Ammon's horn (tissue), 1 donor: ENCODE measurements at places on chromosomes 7 and 10.
A peak's percentile ranks its signal among the peaks of the same experiment; 100 is the strongest.

- no peak for DNase-seq
Measured at GRCh38 chr7:84238596-84238995, 44.0 kb upstream of the SEMA3A start.

DNA sequence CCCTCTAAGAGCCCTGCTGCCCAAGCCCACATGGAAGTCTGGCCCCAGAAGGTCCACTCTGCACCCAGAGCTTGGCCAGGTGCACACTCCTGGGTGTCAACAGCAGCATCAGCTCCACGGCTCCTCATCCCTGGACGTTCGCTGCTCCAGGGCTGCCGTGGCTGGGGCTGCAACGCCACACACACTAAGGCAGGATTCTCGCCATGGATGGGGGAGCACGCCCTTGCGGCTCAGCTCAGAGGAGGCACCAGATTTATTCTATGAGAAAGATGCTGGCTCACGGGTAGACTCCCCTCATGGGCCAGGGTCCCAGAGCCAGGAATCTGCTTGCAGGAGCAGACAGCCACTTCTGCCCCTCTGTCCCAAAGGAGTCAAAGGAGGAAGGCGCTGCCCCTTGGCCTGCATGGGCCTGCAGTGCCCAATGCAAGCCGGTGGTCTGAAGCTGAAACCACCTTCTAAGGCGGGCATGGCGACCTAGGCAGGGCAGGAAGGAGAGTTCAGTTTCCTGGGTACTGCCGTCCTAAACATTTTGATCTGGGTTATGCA lies 42.1 kb downstream of the CFAP46 start:
- no peak for DNase-seq

DNA sequence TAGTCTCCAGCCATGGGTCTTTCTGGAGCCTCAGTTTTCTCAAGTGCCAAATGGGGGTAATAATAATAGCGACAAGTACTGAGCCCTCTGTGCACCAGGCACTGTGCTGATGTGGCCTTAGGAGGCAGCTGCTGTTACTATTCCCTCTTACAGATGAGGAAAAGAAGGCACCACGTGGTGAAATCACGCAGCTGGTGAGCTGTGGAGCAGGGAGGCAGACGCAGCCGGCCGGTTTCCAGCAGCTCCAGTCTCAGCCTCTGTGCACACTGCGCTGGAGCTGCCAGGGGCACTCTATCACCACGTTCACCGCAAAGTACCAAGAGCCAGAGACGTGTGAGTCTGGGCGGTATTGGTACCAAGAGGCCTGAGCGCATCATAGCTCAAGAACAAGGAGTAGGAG lies 9.6 kb downstream of the PYROXD2 start:
- peak; percentile 49 for DNase-seq

DNA sequence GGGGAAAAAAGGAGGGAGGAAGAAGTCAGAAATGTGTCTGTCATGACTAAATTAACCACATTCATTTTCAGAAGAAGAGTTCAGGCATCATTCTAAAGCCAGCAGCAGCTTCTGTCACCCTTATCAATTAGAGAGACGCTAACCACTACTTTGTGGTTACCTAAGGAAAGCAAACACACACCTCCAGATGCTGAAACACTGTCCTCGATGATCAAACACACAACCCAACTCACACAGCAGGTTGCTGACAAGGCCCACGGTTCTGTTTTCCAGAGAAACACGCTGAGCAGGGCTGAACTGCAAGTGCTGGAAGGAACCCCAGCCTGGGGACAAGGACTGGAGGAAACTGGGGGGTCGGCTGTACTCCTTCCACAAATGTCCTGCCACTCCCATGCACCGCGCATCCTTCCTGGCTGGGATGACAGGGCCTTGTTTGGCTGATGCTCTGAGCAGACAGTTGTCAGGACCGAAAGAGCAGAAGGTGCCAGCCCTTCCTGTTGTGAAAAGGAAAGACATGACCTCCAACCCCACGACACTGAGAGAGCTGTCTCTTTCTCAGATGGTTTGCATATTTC lies 36.6 kb downstream of the PRKCQ start:
- no peak for DNase-seq

GRCh38 chr7:101924171-101924570 lies 106.7 kb downstream of the CUX1 start:
- no peak for DNase-seq

DNA sequence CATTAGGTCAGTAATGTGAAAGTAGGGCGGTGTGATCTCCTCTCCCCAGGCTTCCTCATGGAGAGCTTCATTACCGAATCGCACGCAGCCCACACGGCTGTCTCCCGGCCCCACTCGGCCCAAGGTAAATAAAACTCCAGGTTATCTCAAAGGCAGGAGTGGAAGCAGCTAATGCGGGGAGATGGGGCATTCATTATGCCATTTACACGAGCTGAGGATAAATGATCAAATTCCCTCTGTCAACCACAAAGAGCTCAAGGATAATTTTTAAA lies 93.5 kb downstream of the ADARB2 start:
- no peak for DNase-seq

- no peak for DNase-seq
Measured at GRCh38 chr7:139265673-139266072, 34.6 kb downstream of the UBN2 start.

- no peak for DNase-seq
Measured at GRCh38 chr10:77024461-77024860, 613.1 kb downstream of the KCNMA1 start.

DNA sequence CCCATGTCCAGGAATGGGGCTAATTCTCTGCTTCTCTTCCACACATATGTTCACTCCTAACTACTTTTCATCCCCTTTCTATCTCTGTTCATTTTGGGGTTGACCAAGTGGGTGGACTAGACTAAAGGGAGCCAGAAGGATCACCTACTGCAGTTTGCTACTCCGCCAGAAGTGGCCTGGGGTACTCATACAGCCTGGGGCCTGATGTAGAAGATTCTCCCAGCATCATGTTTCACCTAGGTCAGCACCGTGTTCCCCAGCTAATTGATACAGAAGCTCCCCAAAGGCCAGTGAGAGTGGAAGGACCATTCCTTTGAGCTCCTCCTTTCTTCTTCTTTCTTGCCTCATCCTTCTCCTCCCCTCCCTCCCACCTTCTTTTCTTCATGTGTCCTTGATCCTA lies 19.6 kb upstream of the IFRD1 start:
- no peak for DNase-seq

- DNase-seq, result no peak
Measured at GRCh38 chr10:83817797-83818196, 321.5 kb upstream of the GHITM start.

DNA sequence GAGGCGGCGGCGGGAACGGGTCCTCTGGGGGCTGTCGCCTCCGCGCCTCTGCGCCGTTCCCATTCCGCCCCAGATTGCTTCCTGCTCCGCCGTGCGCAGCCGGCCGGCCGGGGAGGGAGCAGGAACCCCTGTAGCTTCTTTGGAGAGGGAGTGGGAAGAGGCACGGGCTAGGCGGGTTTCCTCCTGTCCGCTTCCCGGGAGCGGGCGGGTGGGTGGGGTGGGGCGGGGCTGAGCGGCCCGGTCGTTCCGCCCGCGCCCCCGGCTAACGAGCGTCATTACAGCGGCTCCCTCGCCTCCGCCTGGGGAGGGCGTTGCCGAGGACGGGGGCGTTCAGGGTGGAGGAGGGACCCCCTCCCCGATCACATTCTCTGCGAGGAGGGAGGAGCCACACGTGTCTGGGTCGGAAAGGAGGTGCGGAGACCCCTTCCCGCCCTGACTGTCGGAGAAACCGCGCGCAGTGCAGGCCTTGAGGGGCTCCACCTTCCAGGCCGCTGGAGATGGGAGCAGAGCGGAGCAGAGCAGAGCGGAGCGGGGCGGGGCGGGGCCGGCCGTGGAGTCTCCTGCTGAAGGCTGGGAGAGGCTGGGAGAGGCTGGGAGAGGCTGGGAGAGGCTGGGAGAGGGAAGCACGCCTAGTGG lies 39.7 kb downstream of the AGAP3 start:
- DNase-seq, result no peak
